ENCODE measurements at places on chromosomes 7 and 10. TPM values are rescaled to one million over a fixed set of nuclear protein-coding genes. Genes with fewer than 3 reads are reported as not detected.
A peak's percentile ranks its signal among the peaks of the same experiment; 100 is the strongest.

GRCh38 chr10:128069351-128070051 is 56.7 kb downstream of the MKI67 start:
- peak; percentile 63 for DNase-seq

- no peak for DNase-seq
These were observed 8.2 kb downstream of the CLRN3 start for GRCh38 chr10:127884501-127884900.

The THNSL1 gene
- 3.1 TPM for total RNA-seq

The TCAF2 gene
- total RNA-seq = 23.5 TPM

The ELOVL3 gene
- not detected for total RNA-seq

DNA sequence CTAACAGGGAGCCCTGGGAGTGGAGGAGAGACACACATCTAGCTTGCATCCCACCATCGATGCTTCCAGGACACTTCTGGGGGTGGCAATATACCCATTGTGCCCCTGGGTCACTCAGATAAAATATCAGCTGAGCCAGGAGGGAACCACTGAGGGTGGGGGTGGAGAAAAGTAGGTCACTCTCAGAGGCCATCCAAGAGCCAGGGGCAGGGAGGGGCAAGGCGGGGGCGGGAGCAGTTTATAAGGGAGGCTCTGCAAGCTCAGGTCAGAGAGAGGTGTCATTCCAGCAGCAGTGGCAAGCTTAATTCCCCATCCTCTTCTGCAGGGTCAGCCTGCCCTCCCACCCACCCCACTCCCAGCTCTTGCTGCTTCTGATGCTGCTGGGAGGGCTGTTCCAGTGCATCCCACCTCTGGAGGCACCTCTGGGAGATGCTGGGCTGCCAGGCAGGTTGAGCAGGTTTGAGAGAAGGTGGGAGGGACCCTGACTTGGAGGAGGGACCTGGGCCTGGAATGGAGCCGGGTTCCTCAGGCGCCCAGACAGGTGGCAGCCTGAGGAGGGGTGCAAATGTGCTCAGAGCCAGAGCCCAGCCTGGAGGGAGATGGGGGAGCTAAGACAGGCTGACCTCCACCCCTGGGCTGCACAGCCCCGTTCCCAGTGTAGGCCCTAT is 20.1 kb upstream of the TLX1 start:
- no peak for DNase-seq

- DNase-seq = no peak
These were observed 696 bp downstream of the MALSU1 start for GRCh38 chr7:23299770-23300300.

DNA sequence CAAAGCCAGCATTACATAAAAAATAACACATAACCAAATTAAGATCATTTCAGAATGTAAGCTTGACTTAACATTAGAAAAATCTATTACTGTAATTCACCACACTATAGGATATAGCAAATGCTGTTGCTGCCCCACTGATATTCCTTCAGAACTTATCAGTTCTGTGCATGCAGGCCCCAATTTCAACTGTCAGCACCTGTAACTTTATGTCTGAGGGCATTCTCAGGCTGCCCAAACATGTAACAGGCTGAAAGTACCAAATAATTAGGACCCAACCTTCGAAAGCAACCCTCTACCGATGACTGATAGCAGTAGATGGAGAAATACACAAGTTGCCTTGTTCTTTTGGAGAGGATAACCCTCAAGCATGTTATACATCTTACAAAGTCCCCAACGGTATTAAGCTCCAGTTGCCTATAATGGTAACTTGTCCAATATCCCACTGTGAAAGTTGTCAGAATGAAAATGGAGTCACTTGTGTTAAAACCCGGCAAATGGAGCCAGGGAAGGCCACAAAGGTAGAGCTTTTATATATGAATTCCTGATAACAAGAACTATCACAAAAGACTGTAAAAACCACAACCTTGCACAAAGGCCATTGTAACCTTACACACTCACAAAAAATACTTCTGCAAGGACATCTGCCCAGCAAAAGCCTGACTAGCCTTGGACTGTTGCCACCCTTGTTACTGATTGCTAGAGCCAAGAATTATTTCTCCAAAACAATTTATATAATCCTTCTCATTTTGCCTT is 66.9 kb upstream of the ZNF746 start:
- no peak for DNase-seq

The CISD1 gene
- total RNA-seq = 56.0 TPM

- peak; percentile 41 for DNase-seq
These were observed 71.7 kb downstream of the ICA1 start for GRCh38 chr7:8190119-8190895.

The CPXM2 gene
- not detected for total RNA-seq

GRCh38 chr10:95275726-95276366 is 15.0 kb downstream of the PDLIM1 start:
- no peak for DNase-seq

DNA sequence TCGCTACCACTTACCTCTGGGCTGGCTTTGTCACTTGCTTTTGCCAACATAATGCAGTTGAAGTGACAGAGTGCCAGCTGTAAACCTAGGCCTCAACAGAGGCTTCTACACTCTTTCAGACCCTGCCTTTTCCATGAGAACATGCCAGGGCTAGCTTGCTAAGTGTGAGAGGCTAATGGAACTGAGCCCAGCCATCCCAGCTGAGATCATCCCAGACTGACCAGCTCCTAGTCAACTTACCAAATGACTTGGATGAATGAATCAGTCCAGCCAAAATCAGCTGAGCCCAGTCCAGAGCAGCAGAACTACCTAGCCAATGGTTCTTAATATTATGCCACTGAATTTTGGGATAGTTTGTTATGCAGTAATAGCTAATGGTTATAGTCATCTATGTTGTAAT is 34.7 kb upstream of the MKLN1 start:
- DNase-seq = no peak

DNA sequence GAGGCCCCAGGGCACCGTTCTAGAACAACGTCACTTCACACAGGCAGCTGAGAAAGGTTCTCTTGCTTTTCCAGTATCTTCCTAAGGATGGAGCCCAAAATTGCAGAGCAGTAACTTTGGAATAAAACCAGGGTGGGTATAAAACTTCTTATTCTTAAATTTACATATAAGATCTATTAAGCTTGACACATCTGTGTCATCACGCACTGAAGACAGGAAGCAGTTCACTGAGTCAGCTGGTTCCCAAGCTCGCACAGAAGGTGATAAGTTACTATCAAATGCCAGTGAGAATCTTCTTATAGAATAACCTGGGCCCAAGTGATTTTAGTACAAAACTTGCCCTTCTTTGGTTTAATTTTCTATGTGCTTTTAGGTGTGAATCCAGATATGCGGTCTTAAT is 70.2 kb downstream of the RABGEF1 start:
- no peak for DNase-seq

GRCh38 chr10:80100861-80101695 is 22.6 kb downstream of the TMEM254 start:
- DNase-seq = no peak

- no peak for DNase-seq
These were observed 31.4 kb upstream of the PAX2 start for GRCh38 chr10:100713859-100714565.

GRCh38 chr7:22576612-22577469 is 76.9 kb upstream of the STEAP1B start:
- DNase-seq = no peak

DNA sequence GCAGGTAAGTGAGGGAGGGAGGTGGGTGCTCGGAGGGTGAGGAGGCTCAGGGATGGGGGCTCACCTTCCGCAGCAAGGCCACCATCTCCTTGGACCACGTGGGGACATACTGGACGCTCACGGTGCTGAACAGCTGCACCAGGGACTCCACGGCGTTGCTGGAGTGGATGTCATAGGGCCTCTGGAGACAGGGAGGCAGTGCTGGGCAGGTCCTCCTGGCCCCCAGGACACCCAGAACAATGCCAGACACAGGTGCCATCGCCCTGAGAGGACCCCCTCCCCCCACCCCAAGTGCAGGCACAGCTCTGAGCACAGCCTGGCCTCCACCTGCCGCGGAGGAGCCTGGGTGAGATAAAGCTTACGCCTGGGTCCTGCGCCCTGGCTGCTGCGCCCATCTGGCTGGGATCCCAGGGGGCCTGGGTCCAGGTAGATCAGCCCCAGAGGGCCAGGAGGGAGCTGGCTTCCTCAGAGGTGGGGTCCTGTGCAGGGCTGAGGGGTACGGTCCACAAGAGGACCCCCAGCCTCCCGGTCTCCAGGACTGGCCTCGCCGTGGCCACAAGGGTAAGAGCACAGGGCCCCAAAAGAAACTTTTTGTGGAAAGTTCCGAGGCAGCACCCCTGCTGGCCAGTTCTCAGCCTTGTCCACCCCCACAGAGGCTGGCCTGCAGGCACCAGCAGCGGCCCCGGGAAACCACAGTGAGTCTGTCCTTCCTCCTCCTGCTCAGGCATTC is 37.8 kb downstream of the DPYSL4 start:
- DNase-seq = no peak

- DNase-seq = no peak
These were observed 29.8 kb downstream of the UNCX start for GRCh38 chr7:1262441-1262840.

The TMEM213 gene
- not detected for total RNA-seq

GRCh38 chr10:61792921-61793320 is 108.6 kb upstream of the ARID5B start:
- no peak for DNase-seq

The SYT15B gene
- 0.15 TPM for total RNA-seq

The ADIRF gene
- total RNA-seq = not detected

DNA sequence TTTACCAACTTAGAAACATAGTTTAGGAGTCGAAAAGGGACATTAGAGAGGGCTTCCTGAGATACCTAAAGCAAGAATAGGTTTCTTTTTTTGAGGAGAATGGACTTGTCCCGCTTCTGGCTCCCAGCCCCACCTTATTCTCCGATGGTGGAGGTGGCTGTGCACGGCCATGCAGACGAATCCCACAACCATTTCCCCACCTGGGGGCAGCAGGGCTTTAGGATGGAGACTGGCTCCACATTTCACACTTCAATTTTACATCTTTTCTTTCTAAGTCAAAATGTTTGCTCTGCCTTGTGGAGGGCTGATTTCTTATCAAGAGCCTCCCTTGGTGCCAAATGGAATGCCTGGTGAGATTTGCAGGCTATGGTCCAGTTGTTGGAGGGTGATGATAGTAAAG is 118.5 kb downstream of the GLRX3 start:
- DNase-seq = no peak

The CALCR gene
- total RNA-seq = not detected

GRCh38 chr10:133276435-133277201 is at the start of gene ADAM8:
Gene ADAM8 (minus strand): TSS chr10:133276868. CDS start chr10:133276817, 51 bp downstream.
- peak; percentile 69 for DNase-seq

GRCh38 chr7:56079450-56080185 is 13.1 kb downstream of the PHKG1 start:
- no peak for DNase-seq

DNA sequence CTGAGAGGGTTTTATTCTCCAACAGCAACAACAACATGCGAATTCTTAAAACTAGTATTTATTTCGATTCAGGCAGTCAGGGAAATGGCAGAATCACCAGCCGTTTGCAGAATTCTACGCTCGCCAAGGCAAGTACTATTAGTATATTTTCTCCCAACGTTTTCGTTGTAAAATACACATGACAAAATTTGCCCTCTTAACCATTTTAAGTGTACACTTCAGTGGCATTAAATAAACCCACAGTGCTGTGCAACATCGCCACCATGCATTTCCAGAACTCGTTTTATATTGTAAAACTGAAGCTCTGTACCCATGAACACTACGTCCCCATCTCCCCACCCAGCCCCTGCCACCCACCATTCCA is 10.8 kb downstream of the EN2 start:
- no peak for DNase-seq
